Sciatic nerve (tissue), 2 donors: ENCODE measurements at places on chromosomes 11 and 22. TPM values are rescaled to one million over a fixed set of nuclear protein-coding genes. Genes with fewer than 3 reads are reported as not detected.

DNA sequence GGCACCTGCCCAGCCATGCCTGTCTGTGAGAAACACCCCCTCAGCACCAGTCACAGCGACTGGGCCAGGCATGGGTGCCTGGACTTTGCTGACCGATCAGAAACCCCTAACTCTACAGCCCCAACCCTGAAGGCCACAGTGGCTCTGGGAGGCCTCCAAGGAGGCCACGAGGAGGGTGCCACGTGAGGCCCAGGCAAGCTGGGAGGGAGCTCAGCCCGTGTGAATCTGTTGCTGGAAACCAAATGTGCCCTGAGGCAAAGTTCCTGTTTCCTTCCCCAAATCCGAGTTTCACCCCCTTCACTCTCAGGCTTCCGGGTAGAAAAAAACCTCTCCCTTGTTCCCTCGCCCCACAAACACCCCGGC is 1.3 kb downstream of the UNC93B1 start:
- DNase-seq: no peak

DNA sequence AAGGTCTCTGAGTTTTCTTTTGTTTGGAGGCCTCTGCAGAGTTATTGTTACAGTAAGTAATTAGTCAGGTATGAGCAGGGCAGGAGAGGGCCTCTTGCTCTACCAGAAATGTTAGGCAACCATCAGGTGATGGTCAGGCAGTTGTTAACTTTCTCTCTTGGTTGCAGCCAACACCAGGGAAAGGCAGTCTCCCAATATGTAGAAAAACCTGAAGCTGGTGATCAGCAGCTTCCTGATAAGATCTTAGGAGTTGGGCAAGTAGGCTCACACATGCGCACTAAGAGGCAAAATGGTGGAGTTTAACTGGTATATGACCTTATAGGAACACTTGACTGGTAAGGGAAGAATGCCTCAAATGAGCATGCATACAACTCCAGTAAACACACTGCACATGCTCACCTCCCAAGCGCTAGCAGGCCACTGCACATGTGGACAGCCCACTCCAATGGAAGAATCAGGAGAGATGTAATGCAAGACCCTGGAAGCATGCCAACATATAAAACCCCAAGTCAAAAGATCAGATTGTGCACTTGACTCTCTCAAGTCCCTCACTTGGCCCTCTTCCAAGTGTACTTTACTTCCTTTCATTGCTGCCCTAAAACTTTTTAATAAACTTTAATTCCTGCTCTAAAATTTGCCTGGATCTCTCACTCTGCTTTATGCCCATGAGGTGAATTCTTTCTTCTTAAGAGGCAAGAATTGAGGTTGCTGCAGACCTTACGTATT is 23.7 kb upstream of the SLC35F2 start:
- no peak for DNase-seq

Gene MPST
- total RNA-seq: 36.4 TPM

Gene CBY1
- total RNA-seq: 31.4 TPM

GRCh38 chr11:6298605-6299004 is 21.7 kb downstream of the CAVIN3 start:
- DNase-seq: no peak

Gene SHISAL1
- 2.1 TPM for total RNA-seq

Gene POTEH
- not detected for total RNA-seq

DNA sequence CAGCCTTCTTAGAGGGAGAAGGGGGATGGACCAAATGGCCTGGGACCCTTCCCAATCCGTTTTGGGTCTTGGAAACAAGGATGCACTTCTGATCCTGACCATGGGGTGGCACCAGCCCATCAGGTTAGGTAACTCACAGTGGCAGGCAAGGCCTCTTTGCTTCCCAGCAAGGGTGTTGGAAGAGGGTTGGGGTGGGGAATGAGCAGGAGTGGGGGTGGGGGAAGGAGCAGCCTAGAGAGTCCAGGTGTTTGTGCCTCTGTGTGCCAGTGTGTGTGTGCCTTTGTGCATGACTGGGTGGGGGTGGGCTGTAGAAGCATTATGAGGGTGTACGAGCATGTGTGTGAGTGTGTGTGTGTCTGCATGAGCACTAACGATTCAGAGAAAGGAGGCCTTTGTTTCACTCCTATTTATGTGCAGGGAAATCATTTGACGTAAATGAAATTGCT is 213.1 kb downstream of the INSC start:
- DNase-seq: peak; percentile 77

Gene WEE1
- total RNA-seq: 13.8 TPM

Gene CLDN25
- total RNA-seq: not detected

- DNase-seq: no peak
These were observed 100.9 kb downstream of the MRTFA start for GRCh38 chr22:40535642-40536041.

GRCh38 chr11:46291441-46292150 is 14.1 kb downstream of the CREB3L1 start:
- DNase-seq: no peak

Gene OMP
- 2.8 TPM for total RNA-seq

DNA sequence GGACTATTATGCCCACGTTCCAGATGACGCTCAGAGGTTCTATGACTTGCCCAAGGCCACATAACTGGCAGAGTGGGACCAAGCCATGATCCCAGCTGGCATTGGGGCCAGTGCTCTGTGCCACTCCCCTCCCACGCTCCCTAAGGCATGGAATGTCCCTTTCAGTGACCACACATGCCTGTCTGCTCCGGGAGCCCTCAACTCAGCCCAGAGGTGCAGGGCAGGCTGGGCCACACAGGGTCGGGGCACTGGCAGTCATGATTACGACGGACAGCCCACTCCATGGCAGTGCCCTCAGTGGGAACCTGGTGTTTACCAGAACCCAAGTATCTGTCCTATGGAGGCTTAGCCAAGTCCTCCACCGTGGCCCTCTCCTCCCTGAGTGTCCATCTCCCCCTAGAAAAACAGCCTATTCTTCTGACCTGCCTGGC is 10.0 kb downstream of the RHBDD3 start:
- DNase-seq: no peak

- no peak for DNase-seq
These were observed 56.3 kb downstream of the KREMEN1 start for GRCh38 chr22:29128891-29129807.

Gene FJX1
- total RNA-seq: 3.9 TPM

- DNase-seq: no peak
These were observed 39.2 kb upstream of the HMGXB4 start for GRCh38 chr22:35218079-35218478.

Gene VSIG2
- 2.0 TPM for total RNA-seq

GRCh38 chr11:23884341-23884740 is 612.5 kb upstream of the LUZP2 start:
- DNase-seq: no peak

DNA sequence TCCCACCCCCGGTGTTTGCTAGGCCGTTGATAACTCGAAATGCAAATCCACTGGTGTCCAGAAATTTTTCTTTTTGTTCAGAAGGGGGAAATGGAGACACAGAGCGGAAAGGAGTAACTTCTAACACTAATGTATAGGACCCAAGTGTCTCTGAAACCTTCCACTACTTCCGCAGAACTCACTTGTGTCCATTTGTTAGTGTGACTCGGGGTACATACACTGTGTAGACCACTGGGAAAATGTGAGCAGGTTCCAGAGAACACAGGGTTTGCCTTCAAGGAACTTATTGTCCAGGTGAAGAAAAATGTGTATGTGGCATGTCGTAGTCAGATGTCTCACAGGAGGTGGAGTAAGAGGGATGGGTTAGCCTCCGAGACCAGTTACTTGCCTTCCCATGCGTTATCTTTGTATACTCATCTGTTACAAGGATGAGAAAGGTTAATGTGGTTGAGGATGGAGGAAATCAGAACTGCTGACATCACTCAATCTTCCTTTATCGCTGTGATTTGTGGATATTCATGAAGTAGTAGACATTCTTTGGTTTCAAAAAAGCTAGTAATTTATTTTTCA is 857 bp downstream of the ARCN1 start:
- no peak for DNase-seq

DNA sequence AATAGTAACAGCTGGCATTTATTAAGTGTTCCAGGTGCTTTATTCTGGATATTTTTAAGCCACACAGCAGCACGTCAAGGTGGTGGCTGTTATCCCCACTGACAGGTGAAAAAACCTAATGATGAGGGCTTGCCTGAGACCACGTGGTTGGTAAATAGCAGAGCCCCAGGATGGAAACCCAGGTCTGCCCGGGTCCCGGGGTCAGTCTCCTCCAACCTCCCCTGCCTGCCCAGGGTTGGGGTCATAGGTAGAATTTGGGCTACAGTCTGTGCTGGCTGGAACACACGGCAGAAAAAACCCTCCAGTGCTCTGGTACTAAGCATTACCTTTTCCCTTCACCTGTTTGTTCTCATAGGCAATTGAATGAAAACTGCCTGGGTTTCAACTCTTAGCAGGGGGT is 57.9 kb downstream of the EFCAB6 start:
- no peak for DNase-seq

- no peak for DNase-seq
These were observed 31.2 kb downstream of the RAB6A start for GRCh38 chr11:73729594-73730206.

DNA sequence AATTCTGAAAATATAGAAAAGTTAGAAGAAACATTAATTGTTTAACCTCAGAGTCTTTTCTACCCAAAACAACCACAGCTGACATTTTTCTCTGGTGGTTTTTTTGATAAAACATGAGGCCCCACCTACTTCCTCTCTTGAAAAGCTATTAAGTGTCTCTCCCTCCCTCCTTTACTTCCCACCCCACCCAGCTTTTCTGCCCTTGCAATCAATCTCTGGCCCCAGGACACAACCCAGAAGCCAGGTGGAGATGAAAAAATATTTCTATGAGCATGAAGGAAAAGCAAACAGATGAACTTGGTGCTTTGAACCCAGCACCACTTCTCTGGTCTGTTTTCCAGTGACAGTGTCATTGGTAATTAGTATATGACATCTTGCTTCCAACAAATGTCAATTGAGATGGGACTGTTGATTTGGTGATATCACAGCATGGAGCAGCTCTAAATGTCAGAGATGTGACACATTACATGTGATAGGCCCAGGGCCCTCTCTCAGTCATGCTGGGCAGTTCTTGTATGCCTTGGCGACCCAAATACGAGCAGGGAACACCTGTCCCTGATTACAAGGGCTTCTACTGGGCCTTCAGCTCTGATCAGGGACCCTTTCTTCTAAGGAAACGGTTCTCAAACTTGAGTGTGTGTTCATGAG is 23.9 kb upstream of the TMPRSS13 start:
- DNase-seq: no peak

DNA sequence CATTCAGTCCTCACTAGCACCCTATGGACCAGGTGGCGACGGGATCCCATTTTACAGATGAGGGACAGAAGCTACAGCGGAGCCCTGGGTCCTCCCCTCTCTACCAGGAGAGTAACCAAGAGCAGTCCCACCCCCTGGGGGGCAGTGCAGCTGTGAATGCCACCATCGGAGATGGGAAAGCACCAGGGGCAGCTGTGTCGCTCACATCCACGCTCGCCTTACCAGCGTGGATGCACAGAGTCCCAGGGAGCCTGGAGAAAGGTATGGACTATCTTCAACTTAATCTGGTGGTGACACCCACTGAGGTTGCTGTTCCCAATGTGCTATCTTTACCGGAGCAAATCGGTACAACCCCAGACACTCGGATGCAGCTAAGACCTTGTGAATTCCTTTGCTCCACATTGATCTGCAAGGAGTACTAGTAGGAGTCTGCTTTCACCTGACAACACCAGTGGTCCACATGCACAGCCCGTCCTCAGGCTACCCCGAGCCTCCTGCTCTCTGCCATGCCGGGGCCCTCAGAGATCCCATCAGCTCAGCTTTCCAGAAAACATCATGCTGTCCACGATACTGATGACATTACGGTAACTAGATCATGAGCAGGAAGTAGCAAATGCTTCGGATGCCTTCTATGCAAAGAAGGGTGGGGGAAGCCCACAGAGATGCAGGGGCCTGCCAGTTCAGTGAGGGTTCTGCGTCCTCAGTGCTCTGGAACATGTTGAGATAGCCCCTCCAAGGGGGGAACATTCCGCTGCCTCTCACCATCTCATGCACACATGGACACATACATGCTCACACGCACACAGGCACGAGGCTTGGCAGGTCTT is 126.0 kb downstream of the CTTN start:
- DNase-seq: no peak

Gene INS
- total RNA-seq: 1.5 TPM

Gene MS4A3
- 1.4 TPM for total RNA-seq

DNA sequence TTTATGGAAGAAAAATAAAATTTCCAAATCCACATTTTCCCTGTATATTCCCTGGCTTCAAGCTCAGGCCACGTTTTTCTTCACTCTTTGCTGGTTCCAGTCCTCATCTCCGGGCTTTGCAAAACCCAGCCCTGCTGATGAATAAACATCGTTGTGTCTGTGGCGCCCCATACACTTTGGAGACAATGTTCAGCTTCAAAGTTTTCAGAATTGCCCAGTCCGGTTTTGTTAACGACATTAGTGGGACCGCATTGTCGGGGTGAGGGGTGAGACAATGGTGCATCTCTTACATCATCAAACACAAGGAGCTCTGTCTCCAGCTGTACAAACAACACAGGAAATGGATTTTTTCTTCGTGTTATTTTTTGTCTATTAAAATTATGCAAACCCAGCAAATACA is 53.4 kb upstream of the HTATIP2 start:
- no peak for DNase-seq

Gene SEPTIN3
- 35.5 TPM for total RNA-seq

DNA sequence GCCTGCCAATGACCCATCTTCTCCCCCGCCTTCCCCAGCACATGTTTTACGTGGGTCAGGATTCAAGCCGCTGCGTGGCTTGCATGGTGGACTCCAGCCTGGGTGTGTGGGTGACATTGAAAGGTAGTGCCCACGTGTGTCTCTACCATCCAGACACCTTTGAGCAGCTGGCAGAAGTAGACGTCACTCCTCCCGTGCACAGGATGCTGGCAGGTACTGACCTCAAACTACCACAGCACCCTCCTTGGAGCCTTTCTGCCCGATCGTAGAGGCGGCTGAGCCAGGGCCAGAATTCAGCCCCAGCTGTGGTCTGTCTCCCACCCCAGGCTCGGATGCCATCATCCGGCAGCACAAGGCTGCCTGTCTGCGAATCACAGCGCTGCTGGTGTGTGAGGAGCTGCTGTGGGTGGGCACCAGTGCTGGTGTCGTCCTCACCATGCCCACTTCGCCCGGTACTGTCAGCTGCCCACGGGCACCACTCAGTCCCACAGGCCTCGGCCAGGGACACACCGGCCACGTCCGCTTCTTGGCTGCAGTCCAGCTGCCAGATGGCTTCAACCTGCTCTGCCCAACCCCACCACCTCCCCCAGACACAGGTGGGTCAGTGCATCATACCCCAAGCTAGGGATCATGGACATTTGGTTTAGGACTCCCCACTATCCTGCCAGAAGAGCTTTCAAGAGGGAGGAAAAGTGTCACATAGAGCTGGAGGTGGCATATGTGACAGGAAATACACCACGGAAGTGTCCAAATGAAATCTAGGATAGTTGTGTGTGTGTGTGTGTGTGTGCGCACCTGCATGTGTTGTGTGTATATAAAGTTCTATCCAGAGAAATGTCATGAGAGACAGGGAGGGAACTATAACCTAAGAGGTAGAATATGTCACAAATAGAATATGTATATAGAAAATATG is 10.6 kb upstream of the RELT start:
- DNase-seq: no peak

- peak; percentile 14 for DNase-seq
These were observed 47.6 kb downstream of the FAM83F start for GRCh38 chr22:40042312-40042711.

Gene CCDC73
- total RNA-seq: not detected

Gene RFPL2
- not detected for total RNA-seq
